ENCODE measurements at places on chromosomes 7 and 10.

GRCh38 chr7:75637854-75638593 is 100.7 kb downstream of the HIP1 start:
- DNase-seq, result no peak

GRCh38 chr10:125203186-125203800 is 42.9 kb upstream of the CTBP2 start:
- no peak for DNase-seq

DNA sequence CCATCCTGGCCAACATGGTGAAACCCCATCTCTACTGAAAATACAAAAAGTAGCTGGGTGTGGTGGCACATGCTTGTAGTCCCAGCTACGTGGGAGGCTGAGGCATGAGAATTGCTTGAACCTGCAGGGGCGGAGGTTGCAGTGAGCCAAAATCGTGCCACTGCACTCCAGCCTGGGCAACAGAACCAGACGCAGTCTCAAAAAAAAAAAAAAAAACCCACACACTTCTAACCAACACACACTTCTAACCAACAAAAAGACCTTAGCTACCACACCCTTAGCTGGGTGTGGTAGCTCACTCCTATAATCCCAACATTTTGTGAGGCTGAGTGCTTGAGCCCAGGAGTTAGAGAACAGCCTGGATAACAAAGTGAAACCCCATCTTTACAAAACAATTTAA is 33.9 kb upstream of the SPOCK2 start:
- DNase-seq, result no peak

- DNase-seq, result no peak
Observed at GRCh38 chr7:130881799-130882141, 147.8 kb upstream of the KLF14 start.

DNA sequence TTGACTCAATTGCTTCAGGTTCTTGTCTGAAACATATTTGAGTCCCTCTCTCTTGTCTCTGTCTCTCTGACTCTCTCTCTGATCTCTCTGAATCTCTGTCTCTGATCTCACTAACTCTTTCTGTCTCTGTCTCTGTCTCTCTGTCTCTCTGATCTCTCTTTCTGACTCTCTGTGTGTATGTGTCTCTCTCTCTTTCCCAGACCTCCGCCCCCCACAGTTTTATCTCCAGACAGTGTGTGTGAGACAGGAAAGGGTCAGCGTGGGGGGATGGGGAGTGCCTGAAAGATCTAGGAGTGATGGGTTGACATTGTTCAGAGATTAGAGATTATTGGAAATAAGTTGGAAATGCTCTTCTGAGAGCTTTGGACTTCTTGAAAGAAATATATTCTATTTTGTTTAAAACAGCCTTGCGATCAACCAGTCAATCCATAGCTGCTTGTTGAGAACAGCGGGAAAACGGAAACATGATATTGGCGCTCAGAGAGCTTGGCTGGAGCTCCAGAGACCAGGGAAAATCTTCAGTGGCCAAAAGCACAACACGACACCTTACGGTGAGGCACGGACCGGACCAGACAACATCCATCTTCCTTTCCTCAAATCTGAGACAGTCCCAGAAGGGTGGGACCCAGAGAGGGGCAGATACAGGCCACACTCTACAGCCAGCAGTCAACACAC is 35.5 kb downstream of the CALML3 start:
- no peak for DNase-seq

- DNase-seq, result no peak
Observed at GRCh38 chr7:133789974-133790373, 337.2 kb upstream of the LRGUK start.

GRCh38 chr10:4131407-4132215 is 346.6 kb upstream of the KLF6 start:
- DNase-seq, result peak; percentile 32

DNA sequence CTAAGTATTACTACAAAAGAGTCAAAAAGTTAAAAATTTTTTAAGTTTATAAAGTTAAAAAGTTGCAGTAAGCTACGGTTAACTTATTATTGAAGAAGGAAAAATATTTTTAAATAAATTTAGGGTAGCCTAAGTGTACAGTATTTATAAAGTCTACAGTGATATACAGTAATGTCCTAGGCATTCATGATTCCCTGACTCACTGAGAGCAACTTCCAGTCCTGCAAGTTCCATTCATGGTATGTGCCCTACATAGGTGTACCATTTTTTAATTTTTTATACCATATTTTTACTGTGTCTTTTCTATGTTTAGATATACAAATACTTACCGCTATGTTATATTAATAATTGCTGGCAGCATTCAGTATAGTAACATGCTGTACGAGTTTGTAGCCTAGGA is 92.3 kb downstream of the CTNNA3 start:
- no peak for DNase-seq

GRCh38 chr7:79719216-79719615 is 265.7 kb upstream of the MAGI2 start:
- DNase-seq, result no peak

GRCh38 chr10:111281516-111281915 is 204.7 kb downstream of the ADRA2A start:
- DNase-seq, result peak; percentile 6

DNA sequence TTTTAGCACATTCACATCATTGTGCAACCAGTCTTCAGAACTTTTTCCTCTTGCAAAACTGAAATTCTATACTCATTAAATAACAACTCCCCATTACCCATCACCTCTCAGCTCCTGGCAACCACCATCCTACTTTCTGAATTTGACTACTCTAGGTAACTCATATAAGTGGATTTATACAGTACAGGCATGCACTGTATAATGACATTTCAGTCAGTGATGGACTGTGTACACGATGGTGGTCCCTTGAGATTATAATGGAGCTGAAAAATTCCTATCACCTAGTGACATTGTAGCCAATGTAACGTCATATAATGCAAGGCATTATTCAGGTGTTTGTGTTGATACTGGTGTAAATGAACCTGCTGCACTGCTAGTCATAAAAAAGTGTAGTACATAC is 60.1 kb downstream of the BTRC start:
- DNase-seq, result no peak

- no peak for DNase-seq
Observed at GRCh38 chr7:74025146-74025545, 2.8 kb upstream of the ELN start.

DNA sequence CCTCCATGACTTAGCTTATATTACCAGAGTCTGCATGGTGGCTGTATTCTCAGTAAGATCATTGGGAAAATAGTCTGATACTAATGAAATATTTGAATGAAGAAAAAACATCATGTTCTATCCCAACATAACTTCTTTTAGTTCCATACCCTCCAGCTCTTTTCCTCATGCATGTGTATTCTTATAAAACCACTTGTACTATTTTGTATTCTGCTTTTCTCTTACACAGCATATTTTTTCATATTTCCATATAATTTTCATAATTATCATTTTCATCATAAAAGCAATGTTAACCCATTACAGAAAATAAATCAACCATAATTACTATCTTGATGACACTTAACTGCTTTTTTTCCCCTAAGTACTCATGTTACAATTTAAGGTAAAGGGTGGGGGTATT is 371.2 kb upstream of the LRGUK start:
- DNase-seq, result no peak

DNA sequence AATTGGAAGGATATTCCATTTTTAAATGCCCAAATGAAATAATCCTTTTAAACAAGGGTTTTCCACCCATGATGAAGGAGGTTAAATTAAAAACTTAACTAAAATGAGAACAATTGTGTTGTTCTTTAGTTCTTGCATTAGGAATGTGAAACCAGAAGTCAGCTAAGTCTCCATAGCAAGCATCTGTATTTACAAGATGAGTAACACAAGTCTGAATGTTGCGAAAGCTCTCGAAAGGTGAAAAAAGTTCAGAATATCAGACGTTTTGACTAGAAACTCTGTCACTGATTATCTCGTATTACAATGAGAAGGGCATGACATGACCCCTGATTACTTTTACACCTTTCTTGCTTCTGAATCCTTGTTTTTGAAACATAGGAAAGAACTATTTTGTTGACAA is 149.6 kb downstream of the BICC1 start:
- peak; percentile 23 for DNase-seq

DNA sequence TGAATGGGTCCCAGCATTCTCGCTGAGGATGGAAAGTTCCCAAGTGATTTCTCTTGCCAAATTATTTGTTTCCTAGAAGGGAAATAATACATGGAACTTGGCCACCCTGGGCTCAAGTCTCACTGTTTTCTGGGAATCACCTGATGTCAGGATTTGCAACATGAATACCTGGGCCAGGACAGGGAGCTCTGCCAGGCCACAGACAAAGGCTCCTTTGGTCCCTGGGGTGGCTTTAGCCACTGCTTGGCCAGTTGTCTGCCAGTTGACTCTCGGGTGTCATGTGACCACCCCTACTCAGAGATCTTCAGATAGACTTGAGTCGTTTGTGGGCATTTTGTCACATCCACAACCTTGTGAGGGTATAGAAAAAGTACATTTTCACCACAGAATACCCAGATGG is 258.0 kb upstream of the HABP2 start:
- no peak for DNase-seq

DNA sequence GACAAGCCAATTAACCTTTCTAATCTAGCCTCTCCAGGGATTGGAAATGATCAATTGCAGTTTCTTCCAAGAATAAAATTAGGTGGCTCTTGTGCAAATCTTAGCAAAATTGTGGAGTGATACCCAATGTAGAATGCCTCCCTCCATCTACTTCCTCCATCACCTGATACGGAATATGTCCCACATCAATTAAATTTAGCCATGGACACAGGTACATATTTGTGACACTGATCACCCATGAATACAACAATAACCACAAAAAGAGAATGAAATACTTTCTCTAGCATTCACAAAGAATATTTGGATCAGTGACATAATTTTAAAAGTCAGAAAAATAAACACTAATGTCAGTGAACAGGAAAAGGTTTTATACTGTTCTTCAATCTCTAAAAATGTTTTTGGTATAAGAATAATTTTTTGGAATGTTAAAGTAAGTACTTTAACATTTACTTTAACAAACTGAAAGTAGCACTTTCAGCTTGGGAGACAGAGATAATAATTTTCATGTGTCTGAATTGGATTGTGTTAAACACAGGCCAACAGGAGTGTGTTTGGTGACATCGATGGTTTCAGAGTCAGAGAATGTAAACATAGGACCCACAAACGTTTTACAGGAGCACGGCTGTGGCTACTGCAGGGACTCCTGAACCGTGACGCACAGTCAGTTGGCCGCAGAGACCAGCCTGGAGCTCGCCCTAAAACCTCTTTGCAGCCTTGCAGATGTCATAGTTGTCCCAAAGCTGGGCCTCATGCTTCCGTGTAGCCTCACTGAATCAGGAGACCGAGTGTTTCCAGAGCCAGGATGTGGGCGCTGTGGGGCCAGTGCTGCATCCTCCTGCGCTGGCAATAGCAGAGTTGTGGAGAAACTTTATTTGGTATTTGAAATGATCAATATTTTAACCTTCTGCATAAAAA is 7.2 kb downstream of the RBM20 start:
- peak; percentile 14 for DNase-seq

DNA sequence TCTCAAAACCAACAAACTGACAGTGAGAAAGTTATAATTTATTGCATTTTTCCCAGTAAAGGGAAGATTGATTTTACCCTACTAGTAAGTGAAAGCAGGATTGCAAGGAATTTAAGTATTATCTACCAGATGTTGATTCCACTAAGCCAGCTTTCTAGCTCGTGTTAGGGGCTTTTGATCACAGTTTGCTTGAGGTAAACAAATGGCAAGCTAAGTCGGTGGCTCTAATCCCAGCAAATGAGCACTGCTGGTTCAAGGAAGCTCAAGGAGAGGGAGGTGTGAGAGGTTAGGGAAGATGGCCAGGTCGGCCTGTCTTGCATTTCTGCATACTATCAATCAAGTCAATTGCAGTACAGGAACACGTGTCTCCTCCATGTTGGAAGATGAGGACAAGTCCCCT is 448.7 kb upstream of the POM121L12 start:
- DNase-seq, result no peak

DNA sequence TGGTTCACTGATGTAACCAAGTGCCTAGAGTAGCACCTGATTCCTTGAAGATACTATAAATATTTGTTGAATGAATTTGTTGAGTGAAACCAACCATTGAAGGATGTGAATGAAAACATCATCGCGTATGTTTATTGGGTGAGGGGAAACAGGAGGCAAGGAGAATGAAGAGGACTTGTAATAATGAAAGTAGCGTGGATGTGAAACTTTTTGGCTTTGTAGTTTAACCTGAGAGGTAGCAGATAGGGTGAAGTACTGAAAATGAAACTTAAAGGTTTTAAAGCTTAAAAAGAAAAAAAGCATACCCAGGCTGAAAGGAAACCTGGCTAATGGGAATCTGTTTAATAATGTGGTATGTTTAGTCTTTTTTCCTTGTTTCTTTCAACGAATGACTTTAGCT is 5.2 kb downstream of the CCNY start:
- DNase-seq, result no peak

DNA sequence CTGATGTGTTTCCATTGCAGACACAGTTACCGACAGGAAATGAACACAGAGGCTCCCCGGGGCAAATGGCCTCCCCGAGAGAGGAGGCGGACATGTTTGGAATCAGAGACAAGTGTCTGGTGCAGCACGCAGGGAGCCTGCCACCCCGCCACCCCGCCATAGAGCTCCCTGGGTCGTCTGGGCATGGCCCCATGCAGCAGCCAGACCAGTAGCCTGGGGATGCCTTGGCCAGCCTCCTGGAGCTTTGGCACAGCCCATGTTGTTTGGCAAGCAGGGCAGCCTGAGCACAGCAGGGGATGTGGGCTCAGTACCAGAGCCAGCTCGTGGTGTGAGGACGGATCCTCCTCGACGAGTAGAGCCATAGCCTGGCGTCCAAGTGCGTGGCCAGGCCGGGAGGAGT is 80.8 kb downstream of the NKX6-2 start:
- no peak for DNase-seq

GRCh38 chr7:152896217-152896616 is 136.7 kb downstream of the ACTR3B start:
- no peak for DNase-seq

DNA sequence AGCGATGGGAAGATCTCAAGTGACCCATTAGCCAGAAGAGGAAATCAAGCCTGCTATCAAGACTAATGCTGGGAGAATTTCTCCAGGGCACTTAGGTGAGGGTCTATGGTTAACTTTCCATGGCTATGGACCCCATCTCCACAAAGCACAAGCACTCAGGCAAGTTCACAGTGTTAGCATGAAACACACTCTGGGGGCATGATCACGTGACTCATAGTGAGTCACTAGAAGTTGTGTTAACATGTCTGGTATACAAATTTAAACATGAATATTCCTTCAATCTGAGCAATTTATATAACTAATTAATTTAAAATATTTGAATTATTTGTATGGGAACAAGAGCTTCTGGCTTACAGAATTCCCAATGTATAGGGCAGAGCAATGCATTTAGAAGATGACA is 131.8 kb downstream of the FAM204A start:
- no peak for DNase-seq
